ENCODE measurements at places on chromosomes 11 and 22.

- no peak for DNase-seq
These were observed 459.6 kb downstream of the TBC1D22A start for GRCh38 chr22:47221840-47222615.

DNA sequence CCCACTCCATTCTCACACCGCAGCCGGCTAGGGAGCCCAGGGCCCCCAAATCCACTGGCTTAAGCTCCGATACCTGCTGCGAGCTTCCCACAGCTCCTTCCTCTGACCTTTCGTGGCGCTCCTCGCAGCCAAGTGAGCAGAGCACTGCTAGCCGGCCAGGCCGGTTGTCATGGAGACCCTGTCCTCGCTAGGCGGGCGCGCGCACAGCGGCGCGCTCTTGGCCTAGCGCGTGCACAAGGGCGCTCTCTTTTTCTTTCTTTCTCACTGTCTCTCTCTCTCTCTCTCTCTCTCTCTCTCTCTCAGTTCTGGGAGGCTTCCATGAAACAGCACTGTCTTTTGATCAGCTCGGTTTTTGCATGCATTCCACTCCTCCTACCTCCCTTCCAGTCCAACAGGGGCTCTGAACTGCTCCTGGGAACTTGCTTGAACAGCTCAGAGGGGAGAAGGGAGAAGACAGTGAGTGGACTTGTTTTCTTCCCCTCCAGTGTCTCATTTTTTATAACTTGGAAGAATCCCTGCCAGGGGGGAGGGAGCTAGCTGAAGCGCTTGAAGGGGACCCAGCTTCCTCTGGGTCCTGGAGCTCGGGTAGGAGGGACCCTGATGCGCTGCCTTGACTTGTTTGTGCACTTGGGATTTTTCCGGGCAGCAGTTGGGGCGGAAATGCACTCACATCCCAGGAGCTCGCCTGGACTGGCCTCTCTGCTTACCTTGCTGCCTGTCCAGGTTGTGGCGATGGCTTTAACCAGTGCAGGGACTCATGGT lies 100.3 kb upstream of the AKIP1 start:
- DNase-seq = no peak

DNA sequence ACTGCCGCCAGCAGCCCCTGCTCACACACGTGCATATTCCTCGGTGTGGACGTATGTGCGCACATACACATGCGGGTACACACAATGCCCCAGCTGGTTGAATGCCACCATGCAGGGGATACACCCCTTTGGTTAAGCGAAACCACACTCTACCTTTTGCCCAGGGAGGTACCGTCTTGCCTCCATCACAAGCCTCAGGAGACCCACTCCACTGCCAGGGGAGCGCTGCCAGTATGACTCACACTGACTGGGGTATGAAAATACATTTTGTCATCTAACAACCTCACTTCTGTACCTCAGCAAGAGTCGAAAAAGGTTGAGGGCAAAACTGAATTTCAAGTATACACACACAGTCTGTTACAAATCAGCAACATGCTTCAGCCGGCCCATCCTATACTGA lies 39.4 kb downstream of the TMEM45B start:
- no peak for DNase-seq

GRCh38 chr11:19555266-19555665 lies 157.4 kb upstream of the NAV2 start:
- DNase-seq = no peak

- DNase-seq = peak; percentile 30
These were observed 127.6 kb downstream of the MPPED2 start for GRCh38 chr11:30458541-30458940.

DNA sequence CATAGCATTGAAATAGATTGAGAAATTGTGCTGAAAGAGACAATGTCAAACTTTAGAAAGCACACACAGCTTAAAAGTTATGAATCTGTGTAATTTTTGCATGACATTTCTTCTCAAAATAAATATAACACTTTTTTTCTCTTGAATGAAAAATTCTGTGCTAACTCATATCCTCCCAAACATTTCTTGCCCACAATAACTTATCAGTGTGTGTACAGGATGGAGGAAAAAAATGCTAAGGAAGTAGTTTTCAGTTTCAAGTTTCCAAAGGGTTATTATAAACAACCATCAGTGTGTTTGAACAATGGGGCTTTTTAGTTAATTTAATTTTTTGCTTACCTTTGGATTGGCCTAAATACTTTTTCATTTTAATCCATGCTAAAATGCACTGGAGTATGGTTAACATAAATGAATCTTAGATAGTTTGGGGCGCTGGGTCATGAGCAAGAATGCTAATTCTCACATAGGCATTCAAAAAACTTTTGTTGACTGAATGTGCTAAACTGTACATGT lies 82.9 kb upstream of the ARHGAP20 start:
- DNase-seq = no peak

DNA sequence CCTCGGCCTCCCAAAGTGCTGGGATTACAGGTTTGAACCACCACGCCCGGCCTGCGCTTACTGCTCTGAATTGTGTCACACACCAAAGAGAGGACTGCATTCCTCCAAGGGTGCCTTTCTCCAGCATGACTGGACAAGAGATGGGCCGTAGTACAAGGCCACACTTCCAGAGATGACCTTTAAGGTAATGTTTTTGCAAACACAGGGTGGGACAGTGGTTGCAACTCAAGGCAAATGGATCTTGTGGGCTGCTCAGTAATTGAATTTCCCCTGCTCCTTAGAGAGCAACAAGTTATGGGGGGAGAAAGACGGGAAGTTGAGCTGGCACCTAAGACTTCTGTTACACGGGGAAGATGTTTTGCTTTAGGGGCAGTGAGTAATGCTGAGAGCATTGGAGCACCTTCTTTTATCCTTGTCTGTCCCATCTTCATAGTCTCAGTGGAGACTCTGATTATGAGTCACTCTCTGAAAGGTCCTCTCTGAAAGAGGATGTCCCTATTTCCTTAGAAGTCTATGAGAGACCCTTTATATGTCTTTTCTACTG lies 66.3 kb downstream of the C11orf91 start:
- no peak for DNase-seq

- peak; percentile 59 for DNase-seq
These were observed 3.3 kb upstream of the HEPN1 start for GRCh38 chr11:124915541-124916369.

- DNase-seq = no peak
These were observed 237.0 kb upstream of the MPPED2 start for GRCh38 chr11:30823119-30823518.

DNA sequence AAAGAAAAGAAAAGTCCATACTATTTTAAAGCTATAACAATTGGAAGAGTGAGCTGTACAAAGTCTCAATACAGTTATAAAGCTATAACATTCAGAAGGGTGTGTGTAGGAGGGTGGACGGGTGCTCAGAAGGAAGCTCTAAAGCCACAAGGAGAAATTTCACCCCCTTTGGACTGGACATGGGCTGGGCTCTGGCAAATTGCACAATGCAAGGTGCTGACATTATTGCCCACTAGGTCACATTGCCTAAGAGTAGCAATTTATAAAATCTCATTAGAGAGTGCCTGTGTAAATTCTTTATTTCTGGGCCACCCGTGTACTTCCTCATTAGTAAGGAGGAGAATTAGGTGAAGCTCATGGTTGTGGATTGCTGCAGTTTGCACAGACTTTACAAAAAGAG lies 5.7 kb upstream of the APOBEC3A start:
- no peak for DNase-seq

GRCh38 chr11:44777209-44778194 lies 50.7 kb downstream of the TSPAN18 start:
- DNase-seq = no peak

DNA sequence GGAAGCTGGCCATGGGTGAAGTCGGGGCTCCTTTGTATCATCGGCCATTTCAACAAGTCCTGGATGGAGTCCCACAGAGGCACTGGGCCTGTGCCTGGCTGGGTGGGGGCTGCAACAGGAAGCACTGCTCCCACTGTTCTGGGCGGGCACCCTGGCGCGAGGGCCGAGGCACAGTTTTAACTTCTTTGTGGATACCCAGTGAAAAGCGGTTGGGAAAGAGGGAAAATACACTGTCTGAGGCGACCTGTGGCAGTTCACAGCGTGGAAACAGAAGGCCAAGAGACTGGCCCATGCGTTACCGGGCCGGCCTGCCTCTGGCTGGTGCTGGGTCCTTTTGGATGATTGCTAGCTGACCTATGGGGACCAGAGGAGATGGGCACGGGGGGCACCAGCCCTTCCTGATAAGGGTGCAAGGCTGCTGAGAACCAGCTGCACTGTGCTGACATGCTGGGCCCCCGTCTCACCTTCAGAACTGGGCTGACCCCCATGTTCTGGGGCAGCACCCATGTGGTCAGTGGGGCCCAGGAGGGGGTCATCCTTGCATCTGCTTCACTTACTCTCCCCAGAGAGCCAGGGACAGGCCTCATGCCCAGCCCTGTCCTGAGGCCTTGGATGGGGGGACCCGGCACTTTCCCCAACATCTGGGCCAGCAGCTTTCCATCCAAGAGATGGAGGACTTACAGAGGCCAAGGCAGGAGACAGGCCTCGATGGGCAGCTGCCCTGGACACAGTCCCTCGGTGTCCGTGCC lies 4.2 kb downstream of the OVOL1 start:
- no peak for DNase-seq

DNA sequence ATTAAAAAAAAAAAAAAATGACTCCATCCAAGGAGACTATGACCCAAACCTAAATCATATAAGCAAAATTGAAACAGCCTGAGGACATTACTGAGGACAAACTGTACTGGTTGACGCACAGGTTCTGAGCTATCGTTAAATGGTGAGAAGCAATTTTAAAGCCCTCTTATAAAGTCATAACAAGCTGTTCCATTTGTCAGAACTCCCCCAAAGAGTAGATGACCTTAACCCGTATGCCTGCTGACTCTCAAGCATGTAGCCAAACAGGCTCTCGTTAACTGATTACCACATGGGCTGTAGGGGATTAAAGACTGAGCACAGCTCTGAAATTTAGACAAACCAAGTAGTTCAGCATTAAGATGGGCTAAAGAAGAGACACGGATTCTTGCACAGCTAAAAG lies 2.2 kb downstream of the CRYAB start:
- no peak for DNase-seq

DNA sequence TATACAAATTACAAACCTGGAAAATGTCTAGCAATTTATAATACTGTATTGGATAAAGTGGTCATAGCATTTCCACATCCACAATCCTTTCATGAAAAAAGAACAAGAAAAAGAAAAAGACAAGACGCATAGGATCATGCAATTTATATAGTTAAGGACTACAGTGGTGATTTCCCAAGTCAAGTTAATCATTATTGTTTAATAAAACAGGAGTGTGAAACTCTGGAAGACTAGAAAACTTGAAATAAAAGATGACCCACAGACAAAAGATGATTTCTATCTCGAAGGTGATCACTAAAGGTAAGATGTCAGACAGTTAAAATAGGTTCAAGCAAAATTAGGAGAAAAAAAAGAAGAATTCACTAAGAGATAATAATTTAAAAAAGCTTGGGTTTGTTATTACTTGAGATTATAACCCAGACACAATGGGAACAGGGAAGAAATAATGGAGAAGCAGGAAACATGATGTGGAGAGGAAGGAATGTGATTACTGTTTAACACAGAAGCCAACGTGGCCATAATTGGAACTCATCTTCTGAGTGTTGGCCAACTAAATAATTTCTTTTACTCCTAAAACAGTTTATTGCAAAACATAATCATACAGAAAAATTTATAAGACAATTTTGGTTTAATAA lies 441.2 kb upstream of the ANO3 start:
- no peak for DNase-seq

DNA sequence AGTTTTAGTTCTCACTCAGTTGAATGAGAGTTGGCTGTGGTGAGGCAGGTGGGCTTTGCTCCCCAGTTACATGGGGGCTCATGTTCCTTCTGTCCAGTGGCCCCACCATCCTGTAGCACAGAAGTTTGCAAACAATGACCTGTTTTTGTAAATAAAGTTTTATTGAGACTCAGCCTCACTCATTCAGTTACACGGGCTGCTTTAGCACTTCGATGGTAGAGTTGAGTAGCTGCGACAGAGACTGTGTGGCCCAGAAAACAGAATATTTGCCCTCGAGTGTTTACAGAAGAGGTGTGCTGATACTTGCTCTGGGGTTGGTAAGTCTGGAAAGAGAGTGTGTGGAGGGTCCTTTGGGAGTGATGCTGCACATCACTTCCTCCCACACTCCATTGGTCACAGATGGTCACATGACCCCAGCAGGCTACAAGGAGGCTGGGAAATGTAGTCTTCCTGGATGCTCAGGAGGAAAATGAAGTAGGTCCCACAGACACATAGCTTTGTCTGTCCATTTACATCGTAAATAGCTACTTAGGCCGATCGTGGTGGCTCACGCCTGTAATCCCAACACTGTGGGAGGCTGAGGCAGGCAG lies 34.6 kb downstream of the IFT27 start:
- DNase-seq = peak; percentile 37

DNA sequence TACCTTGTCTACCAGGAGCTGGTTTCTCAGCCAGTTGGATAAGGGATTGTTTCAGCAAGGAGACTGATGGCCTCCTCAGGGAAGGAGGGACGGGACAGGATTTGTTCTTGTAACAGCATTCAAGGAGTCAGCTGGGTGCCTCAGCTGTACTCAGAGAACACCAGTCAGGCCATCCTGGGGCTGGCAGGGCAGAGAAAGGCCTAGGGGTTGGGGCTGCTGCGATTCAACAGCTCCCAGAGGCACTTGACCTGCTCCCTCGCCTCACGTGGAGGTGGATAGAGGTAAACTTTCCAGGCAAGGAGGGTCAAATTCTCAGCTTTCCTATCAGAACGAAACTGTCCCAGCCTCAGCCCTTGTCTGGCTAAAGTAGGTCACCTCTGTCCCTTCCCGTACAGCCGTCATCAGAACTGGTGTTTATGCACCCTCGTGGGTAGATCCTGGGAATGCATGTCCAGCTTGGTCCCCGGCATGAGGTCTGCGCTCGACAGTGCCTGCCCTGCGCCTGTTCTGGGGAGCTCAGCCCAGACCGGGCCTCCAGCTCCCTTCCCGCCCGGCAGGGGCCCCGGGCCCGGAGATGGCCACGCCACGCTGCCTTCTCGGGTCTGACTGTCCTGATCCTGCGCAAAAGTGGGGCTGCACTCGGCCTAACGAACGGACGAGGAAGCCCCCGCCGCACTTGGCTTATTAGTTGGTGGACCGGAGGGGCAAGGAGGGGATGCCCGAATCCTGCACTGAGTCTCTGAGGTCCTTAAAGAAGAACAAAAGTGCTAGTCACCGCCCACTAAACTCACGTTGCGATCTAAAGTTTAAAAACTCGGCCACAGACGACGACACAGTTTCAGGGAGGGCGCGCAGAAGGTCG lies 762 bp upstream of the CCDC134 start:
- no peak for DNase-seq

DNA sequence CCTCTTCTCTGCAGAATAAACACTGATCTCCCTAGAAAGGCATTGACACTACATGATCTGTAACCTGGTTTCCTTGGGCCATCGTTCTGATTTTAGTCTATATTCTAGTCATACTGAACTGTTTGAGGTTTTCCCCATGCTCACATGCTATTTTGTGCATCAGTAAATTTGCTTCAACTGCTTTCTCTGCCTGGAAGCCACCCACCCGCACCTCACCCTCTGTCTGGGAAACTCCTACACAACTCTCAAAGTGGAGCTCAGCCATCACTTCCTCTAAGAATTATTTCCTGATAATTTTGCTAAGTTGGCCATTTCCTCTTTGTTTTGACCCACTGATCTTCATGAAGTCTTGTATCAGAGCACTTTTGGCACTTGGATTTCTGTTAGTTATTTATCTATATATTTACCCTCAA lies 36.1 kb downstream of the MMP20 start:
- no peak for DNase-seq

- DNase-seq = no peak
These were observed 376.7 kb upstream of the CCDC179 start for GRCh38 chr11:23236826-23237555.
